Vagina (tissue), 2 donors: ENCODE measurements at places on chromosomes 12 and 14.

DNA sequence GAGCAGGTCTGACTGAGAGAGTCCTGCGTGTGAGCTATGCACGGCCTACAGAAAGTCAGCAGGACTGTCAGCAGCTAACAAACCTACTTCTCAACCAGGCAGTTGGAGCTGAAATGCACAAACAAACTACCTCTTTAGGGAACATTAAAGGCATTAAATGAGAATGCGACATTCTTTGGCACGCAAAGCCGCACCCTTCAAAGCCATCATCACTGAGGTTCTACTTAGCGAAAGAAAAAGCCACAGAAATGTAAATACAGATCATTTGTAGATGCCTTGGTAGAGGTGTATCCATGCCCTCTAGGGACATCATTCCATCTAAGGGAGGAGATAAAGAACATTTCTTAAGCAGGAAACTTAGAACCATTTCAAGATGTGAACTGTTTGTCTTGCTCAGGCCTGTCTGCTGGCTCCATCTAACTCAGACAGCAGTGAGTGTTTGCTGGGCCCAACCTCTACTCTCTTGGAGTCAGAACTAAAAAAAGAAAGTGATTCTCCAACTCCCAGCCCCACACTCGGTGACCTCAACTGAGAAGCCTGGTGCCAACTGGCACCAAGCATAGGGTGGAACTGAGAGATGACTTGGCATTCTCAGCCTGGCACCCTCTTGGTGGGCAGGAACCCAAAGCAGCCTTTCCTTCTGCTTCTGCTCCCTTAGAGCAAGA, 63.5 kb upstream of the MBIP start:
- no peak for DNase-seq

DNA sequence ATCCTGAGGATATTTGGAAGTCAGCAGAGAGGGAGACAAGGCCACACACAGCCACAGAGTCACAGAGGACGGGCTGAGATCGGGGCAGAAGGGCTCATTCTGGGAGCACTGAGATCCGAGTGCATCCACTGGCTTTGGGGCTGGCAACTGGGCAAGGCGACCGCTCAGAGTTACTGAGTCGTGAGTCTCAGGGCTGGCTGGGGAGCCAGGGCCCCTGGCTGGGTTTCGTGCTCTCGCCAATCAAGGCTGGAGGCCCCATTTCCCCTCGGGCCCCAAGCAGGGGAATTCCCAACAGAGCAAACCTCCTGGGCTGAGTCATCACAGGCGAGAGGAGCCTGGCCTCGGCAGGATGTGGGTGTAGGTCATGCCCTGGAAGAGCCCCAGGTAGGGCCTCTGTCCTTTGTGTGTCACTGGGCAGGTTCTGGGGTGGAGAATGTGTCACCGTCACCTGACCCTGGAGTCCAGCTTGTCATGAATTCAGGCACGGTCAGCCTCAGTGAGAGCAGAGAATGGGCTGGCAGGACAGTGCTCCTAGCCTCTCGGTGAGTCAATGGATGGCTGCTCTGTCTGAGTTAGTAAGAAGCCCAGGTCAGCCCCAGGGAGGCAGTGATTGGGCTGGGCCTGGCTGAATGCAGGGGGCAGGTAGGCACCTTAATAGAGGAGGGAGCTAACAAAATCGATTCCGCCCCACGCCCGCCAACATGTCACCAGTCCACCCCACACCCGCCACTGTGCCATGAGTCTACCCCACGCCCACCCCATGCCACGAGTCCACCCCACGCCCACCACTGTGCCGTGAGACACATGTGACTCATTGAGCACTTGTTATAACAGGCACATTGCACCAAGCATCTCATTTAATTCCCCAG, 16.9 kb downstream of the ASB2 start:
- no peak for DNase-seq

DNA sequence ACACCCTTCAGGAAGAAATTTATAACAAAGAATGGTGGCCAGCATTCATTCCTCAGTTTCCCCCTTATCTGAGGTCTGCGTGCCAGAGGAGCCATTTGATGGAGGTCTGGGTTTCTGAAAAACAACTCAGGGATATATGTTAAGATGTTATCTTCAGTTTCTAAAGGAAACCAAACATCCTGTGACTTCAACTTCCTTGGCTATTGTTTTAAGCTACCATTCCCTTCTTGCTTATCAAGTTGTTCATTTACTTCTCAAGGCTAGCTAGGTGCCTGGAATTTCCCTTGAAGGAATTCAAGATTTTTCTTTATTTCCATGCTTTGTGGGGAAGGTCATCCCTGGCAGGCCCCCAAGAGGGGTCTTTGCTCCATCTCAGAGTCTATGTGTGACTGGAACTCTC, 27.1 kb upstream of the OXA1L start:
- DNase-seq = no peak

DNA sequence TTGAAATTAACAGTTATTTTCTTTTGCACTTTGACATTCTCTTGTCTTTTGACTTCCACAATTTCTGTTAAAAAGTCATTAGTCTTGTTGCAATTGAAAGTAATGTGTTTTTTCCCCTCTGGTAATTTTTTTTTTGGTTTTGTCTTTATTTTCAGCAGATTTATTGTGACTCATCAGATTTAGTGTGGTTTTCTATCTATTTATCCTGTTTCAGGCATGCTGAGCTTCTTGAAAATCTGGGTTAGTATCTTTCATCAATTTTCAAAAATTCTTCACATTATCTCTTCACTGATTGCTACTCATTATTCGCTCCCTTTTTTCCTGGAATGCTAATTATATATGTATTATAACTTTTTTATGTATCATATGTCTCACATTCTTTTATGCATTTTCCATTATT, 15.3 kb upstream of the NTF3 start:
- no peak for DNase-seq

GRCh38 chr14:104551851-104552737, 27.5 kb upstream of the C14orf180 start:
- no peak for DNase-seq

DNA sequence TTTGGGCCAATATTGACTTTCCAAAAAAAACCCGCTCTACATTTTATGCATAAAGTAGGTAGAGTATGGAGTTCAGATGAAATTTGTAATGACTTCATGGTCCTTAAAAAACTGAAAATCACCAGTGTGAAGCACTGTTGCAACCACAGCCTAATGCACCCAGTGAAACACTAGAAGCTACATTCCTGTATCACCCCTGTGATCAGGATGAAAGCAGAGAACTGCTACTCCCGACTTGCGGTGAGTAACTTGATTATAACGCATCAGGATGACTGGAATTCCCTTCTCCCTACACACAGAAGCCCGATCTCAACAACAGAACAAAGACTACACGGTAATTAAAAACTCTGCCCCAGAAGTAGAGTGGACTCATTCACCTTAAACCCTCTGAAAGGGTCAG, 33.8 kb downstream of the SPTB start:
- DNase-seq = no peak

DNA sequence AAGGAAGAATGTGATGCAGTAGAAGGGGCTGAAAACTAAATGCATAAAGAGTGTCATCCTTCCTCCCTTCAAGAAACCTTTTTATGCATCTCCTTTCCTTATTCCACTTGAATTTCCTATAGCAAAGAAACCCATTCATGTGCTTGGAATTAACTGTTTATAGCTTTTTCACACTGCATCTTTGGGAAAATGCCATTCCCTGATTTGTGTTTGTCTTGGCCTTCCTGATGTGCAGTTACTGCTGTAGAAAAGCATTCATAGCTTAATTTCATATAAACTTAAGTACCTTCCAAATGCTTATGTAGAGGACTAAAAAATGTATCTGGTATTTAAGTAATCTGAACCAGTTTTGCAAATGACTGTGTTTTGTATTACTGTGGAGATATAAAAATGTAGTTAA, 61.8 kb downstream of the SDR9C7 start:
- no peak for DNase-seq
